H9 (cell line): ENCODE measurements at places on chromosomes 7 and 10. TPM values are rescaled to one million over a fixed set of nuclear protein-coding genes. Genes with fewer than 3 reads are reported as not detected.

Gene TMEM236
- not detected in 2 replicates for total RNA-seq

Gene TWIST1
- not detected in 2 replicates for total RNA-seq

Gene TMEM178B
- total RNA-seq, result 9.3 and 11.3 TPM in 2 replicates

Gene INSYN2A
- 0.09 and 0.20 TPM in 2 replicates for total RNA-seq

Gene FKBP6
- total RNA-seq, result not detected in 2 replicates

Gene PILRB
- 43.5 and 50.1 TPM in 2 replicates for total RNA-seq

Gene UCN3
- total RNA-seq, result not detected in 2 replicates

Gene HK1
- total RNA-seq, result 98.8 and 104 TPM in 2 replicates

Gene UTF1
- total RNA-seq, result 31.5 and 38.6 TPM in 2 replicates

Gene SHLD2
- 25.9 and 27.8 TPM in 2 replicates for total RNA-seq

Gene KCNIP2
- total RNA-seq, result 2.6 and 3.0 TPM in 2 replicates

Gene NACAD
- total RNA-seq, result 6.4 and 8.0 TPM in 2 replicates

Gene SRGN
- total RNA-seq, result not detected in 2 replicates

Gene HOXA6
- not detected in 2 replicates for total RNA-seq

Gene IGF2BP3
- 180 and 197 TPM in 2 replicates for total RNA-seq

Gene SPDYE5
- not detected in 2 replicates for total RNA-seq

Gene AKR1C8
- not detected in 2 replicates for total RNA-seq

Gene SEMA3E
- total RNA-seq, result 0.39 and 0.61 TPM in 2 replicates

Gene CARD11
- 20.0 and 22.3 TPM in 2 replicates for total RNA-seq

Gene SPDYE16
- not detected in 2 replicates for total RNA-seq

Gene KCP
- 4.8 and 5.3 TPM in 2 replicates for total RNA-seq

Gene HELLS
- 262 and 291 TPM in 2 replicates for total RNA-seq

Gene SUN3
- not detected in 2 replicates for total RNA-seq

Gene TMEM130
- 1.1 and 1.7 TPM in 2 replicates for total RNA-seq

Gene NXPH1
- 0.11 and 0.15 TPM in 2 replicates for total RNA-seq

Gene CHST15
- 6.8 and 8.7 TPM in 2 replicates for total RNA-seq

Gene SPRN
- total RNA-seq, result 0.42 TPM in 2 replicates

Gene XRCC2
- 21.1 and 22.8 TPM in 2 replicates for total RNA-seq

Gene CPA2
- 0.29 TPM in 1 of 2 replicates, not detected in the other for total RNA-seq

Gene MAT1A
- 1.8 and 2.1 TPM in 2 replicates for total RNA-seq
